Right renal cortex interstitium (tissue), 3 donors: ENCODE measurements at places on chromosomes 13 and 19. TPM values are rescaled to one million over a fixed set of nuclear protein-coding genes. Genes with fewer than 3 reads are reported as not detected.

GRCh38 chr19:33465834-33466233 lies 55.8 kb downstream of the PEPD start:
- DNase-seq, result no peak

GRCh38 chr19:33299051-33299688 lies 3.2 kb downstream of the CEBPA start:
- no peak for DNase-seq

The RASAL3 gene
- 1.5 TPM for polyA plus RNA-seq

- no peak for DNase-seq
These were observed 29.1 kb upstream of the POP4 start for GRCh38 chr19:29576761-29577648.

DNA sequence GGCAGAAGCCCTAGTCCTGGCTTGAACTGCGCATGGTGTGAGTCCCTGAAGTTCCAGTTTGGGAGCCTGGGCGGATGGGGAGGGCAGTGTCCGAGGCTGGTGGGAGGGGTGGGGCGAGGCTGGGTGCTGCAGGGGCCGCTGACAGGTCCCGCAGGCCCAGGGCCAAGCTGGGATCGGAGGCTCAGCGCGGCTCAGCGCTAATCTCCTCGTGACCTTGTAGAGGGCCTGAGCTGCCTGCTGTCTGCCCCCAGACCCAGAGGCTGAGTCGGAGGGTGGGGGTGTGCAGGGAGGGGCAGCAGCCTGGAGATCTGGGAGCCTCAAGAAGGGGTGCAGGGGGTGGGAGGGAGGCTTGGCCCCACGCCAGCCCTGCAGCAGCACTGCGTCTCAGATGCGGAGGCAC lies 3.0 kb downstream of the ATP1A3 start:
- DNase-seq, result no peak

- DNase-seq, result no peak
These were observed 466.4 kb downstream of the KLF12 start for GRCh38 chr13:73667756-73668155.
